ENCODE measurements at places on chromosomes 13 and 19.

DNA sequence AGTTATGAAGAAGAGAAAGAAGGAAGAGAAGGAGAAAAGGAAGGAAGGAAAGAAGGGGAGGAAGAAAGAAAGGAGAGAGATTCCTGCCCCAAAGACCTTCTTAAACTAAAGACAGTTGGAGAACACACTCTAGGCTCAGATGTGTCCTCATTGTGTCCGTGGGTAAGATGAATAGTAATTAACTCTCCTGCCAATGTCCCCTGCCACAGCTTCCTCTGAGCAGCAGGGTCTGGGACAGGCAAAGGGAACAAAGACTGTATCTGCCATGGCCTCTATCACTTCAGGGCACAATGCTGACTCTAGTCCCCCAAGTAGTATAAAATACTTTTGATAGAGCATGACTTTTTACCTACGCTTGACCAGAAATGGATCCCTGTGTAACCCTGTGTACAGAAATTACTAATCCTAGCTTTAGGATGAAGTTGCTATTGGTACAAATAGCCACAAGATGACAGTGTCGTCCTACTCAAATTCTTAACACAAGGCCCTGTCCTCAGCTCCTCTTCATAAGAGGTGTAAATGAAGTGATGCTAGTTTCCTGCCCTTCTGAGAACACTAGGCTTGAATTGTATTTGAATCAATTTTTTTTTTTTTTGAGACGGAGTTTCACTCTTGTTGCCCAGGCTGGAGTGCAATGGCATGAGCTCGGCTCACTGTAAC, 186.2 kb upstream of the GPR12 start:
- DNase-seq = peak; percentile 50

GRCh38 chr13:95677564-95678266, 776 bp downstream of the DNAJC3 start:
- DNase-seq = no peak

- no peak for DNase-seq
Measured at GRCh38 chr13:110561344-110562035, at the start of gene RAB20. Gene RAB20 (minus strand): TSS chr13:110561722. CDS start chr13:110561519, 203 bp downstream.

DNA sequence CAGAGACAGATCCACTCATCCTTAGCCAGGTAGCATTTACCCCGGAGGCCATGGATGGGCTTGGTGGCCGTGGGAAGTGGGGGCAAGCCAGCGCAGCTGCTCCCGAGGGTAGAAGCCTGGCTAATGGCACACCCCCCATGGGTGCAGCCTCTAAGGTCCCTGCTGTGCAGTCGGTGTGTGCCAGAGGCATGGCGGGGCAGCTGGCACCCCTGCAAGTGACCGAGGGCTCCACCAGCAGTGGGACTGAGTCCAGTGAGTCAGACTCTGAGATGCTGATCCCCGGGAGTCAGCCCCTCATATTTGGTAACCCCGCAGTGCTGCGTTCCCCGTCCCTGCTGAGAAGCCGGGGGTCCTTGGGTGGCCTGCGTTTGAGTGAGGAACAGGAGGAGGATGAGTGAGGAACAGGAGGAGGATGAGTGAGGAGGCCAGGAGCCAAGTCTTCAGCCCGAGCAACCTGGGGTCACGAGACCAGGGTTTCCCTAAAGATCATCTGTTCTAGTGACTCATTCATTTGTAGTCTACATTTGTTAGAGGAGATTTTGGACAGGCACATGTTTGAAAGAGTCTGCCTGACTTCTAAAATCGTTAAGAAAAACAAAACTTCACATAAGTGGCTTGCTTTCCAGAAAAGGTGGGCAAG, 180.7 kb downstream of the STK24 start:
- no peak for DNase-seq

GRCh38 chr19:17264641-17264979, at the start of gene USHBP1:
Gene USHBP1 (minus strand): TSS chr19:17264745. CDS start chr19:17264299, 446 bp downstream.
- no peak for DNase-seq

All from Panc1 (cell line).